ENCODE measurements at places on chromosomes 2 and 18.

- DNase-seq, result no peak
Observed at GRCh38 chr2:69253611-69254301, 133.3 kb downstream of the GFPT1 start.

DNA sequence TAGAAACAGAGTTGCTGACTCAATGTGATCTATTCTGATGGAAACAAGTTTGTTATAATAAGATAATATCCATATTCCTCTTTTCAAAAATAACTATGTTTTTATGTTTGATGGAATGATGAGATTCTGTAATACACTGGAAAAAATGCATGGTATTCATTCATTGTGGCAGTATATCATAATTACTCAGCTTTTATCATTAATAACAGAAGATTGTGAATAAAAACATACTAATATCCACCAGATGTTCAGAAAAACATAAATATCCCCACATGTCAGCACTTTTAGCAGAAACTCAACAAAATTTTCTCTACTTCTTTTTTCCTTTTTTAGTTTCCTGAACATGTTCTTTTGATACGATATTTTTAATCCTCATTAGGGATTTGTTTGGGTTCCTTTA is 130.9 kb upstream of the CAVIN2 start:
- DNase-seq, result no peak

GRCh38 chr2:133459590-133459989 is 108.7 kb downstream of the NCKAP5 start:
- no peak for DNase-seq

- DNase-seq, result no peak
Observed at GRCh38 chr2:112841295-112842044, 4.9 kb upstream of the IL1B start.

- no peak for DNase-seq
Observed at GRCh38 chr2:177885828-177886466, 186.6 kb downstream of the PDE11A start.

DNA sequence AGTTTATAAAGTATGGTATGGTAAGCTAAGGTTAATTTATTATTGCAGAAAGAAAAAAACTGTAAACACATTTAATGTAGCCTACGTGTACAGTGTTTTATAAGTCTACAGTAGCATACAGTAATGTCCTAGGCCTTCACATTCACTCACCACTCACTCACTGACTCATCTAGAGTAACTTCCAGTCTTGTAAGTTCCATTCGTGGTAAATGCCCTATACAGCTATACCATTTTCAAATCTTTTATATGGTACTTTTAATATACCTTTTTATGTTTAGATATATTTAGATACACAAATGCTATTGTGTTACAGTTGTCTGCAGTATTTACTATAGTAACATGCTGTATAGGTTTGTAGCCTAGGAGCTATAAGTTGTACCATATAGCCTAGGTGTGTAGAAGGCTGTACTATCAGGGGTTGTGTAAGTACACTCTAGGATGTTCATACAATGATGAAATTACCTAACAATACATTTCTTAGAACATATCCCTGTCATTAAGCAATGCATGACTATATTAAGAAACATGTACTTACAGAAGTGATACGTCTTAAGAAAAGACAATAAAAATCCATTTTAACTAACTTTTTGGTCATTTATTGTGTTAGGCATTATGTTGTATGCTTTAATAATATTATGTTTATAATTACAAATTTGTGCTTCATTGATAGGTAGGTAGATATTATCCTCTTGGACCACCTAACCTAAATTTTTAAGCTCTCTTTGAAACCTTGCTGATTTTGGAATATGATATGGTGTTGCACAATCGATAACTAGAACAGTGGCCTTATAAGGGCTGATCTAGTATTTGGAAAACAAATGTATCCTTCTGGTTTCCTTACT is 51.9 kb downstream of the VRK2 start:
- no peak for DNase-seq

- no peak for DNase-seq
Observed at GRCh38 chr2:41997561-41997960, 50.3 kb upstream of the PKDCC start.

DNA sequence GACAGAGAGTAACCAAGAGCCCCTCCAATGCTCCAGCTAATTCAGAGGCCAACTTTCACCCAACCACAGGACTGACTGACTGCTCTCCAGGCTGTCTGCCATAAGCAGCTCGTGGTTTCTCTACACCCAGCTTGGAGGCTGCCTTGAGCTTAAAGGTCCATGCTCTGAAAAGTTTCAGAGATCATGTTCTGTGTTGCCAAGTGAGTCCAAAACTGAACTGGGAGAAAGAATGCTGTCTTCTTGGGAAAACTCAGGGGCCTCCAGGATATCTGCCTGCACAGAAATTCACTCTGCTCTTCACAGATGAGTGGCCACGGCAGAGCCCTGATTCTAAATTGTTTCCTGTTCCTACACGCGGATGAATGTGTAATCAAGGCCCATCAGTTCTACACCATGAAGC is 51.1 kb downstream of the LPIN2 start:
- peak; percentile 62 for DNase-seq

- no peak for DNase-seq
Observed at GRCh38 chr2:26712486-26713465, 20.3 kb downstream of the KCNK3 start.

- DNase-seq, result peak; percentile 73
Observed at GRCh38 chr2:156110890-156111289, 221.6 kb downstream of the NR4A2 start.

GRCh38 chr2:145652036-145652435 is 1132.1 kb upstream of the ZEB2 start:
- no peak for DNase-seq

GRCh38 chr2:223460774-223461211 is 141.4 kb downstream of the SCG2 start:
- DNase-seq, result no peak

DNA sequence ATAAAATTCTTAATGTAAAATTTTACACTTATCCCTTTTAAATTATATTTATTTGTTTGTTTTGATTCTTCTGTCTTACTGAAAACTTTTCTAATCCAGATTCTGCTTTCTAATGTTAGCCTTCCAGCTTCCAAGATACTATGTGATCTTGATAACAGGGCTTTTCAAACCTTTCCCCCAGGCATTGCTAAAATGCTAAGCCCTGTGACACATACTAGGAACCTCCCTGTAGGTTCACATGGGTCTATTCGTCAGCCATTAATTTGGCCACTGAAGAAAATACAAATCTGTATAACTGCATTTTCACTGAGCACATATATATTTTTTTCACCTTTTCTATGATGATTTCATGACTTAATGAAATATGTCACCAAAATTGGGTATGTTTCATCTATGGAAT is 92.8 kb upstream of the MAP4K3 start:
- no peak for DNase-seq

DNA sequence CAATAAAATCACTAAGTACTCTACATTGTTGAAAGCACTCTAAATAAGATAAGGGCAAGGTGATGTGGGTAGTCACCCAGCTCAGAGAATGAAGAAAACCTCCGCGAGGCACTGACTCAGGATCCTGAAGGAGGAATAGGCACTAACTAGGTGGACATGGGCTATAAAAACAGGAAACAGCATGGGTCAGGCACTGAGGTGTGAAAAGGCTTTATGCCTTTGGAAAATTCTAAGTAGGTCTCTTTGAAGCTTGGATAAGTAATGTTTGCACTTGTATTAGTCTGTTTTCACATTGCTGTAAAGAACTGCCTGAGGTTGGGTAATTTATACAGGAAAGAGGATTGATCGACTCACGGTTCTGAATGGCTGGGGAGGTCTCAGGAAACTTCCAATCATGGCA is 161.6 kb downstream of the EPHA4 start:
- DNase-seq, result no peak

DNA sequence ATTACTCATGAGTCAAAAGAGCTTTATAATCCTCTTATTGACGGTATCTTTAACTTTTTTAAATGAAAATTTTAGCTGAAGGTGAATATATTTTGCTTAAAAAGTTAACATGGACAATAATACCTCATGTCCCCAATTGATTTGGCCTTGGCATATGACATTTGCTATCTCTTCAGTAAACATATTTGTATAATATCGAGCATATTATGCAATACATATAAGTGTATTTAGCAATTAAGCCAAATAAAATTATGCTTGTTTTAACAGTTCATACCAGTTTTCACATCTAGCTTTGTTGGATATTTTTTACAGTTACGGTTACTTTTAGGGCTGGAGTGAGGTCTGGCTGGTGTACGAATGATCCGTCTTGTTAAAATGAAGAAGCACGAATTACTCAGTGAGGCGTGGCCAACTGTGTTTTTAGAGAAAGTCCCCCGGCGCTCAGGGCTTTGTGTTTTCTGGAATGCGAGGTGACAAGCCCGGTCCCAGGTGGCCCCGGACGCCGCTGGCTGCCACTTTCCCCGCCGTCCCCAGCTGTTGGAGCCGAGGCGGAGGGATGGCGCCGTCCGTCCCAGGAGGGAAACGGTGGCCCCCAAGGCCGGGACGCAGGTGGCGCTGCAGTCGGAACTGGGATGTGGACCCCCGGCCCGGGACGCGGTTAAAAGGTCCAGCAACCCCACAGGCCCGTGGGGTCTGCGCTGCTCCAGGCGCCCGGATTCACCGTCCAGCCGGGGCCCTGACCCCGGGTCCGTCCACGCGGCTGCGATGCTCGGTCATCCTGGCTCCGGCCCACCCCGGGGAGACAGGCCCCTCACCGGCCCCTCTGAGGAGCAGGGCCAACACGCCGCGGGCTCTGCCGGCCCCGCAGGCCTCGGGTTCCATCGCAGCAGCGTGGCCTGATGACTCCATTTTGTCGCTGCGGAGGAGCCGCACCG is 41.3 kb downstream of the TMEM18 start:
- no peak for DNase-seq

DNA sequence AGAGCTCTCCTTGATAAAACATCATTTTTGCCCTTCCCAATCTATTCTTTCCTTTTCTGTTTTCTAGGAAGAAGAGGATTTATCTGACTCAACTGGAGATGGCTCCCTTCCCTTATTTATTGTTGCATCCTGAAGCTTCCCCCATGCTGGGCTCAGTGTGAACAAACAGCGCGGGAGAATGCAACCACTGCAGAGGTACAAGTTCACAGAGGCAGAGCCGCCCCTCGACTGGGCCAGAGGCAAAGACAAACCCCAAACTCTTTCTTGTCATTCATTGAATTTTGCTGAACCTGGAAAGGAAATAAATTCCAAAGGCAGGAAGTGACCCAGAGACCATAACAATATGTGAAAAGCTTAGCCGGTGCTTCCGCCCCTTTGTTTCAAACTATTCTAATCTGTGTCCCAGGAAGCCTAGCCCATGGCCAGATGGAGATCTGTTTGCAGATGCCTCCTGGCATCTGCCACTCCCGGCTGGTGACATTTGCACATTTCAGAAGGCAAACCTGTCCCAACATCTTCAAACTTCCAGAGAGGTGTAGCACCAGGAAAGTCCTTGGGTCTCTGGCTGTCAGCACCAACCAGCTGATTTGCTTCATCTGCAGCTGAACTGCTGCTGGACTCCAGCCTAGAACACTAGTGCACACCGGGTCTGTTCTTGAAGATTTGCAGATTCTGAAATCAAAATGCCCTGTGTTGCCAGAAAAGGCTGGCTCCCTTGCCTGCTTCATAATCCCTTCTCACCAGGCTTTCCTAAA is 79.4 kb upstream of the MAP4K3 start:
- DNase-seq, result no peak

DNA sequence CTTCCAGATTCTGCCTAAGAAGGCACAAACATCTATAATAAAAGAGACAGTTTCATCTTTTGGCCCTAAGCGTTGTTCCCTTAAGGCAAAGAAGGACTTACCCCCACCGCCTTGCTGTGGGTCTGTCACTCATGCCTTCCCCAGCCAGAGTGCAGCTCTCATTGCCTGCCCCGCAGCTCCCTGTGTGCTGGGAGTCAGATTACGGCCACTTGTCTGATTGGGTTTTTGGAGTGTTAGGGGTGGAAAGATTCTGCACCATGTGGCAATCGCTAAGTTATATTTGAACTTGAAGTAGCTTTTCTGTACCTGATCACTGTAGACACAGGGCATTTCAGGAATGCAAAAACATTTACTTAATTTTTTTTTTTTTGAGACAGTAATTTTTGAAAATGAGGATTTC is at the start of gene AQP4:
Gene AQP4, minus strand, starts transcription at position 151 of the 400 bp plus-strand sequence. Its CDS starts 18 bp downstream, at position 133.
- DNase-seq, result no peak

DNA sequence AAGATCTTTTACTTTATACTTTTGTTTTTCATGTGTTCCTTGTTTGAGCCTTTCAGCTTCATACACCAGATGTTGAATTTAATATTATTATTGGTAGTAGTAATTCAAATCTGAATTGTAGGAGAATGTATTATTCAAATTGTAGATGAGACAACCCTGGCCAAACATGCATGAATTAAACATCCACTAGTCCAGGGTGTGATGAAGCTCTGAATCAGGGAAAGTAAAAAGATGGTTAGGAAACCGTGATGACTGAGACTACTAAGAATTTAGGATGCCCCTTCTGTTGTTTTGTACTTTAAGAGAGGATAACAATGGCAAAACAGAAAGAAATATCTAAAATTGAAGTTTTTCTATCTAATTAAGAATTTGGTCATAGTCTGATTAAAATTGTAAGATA is 227.8 kb upstream of the CDH2 start:
- DNase-seq, result no peak

DNA sequence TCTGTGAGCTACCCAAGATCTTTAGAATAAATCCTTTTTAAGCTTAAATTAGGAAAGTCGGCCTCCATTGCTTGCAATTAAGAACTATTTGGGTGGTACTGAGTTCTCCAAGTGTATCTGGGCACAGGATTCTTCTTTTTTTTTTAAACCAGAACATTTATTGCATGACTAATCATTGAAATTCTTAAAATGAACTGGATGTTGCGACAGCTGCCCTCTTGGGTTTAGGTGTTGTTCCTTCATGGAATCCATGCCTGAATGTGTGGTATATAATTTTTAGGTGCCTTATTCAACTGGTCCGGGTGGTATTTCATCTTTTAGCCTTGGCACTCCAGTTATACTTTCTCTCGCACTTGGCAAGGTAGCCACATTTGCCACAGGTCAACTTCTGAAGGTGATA is 14.5 kb upstream of the KCNK3 start:
- no peak for DNase-seq

DNA sequence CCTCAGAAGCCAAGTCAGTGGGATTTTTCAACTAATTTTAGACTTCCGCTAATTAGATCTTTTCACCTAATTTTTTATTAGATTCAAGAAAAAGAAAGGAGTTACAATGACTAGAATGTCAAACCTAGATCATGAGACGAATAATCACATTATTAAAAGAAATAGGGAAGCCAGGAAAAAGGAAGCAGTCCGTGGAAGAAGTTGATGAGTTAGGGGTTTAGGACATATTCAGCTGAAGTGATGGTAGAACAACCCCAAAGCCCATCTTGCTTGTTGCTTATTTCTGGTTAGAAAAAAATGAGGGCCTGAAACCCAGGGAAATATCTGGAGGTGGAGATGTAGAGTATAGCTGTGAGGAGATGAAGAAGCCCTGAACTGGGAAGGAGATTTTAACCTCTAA is 8.0 kb downstream of the KLF7 start:
- no peak for DNase-seq

- no peak for DNase-seq
Observed at GRCh38 chr18:55432307-55433040, 155.5 kb downstream of the TCF4 start.
